Umbilical cord (tissue), 2 donors: ENCODE measurements at places on chromosomes 2 and 18.
A peak's percentile ranks its signal among the peaks of the same experiment; 100 is the strongest.

- DNase-seq: no peak
These were observed at the start of gene HOXD1 for GRCh38 chr2:176187899-176188773. Gene HOXD1 (plus strand): TSS chr2:176188668. CDS start chr2:176188802, 134 bp downstream.

DNA sequence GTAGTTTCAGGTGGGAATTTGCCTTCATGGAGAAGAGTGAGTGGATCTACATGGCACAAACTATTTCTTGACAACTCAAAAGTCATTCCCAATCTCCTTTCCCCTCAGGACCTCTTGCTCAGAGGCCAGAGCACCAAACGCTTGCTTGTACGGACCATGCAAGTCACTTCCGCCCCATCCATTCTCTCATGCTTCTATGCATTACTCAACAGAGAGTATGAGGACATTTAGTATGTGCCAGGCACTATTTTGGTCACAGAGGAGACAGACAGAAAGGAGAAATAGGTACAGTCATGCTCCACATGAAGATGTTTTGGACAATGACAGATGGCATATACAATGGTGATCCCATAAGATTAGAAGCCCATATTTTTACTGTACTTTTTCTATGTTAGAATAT is 117.5 kb downstream of the ACTR3 start:
- DNase-seq: no peak

- no peak for DNase-seq
These were observed 158.4 kb downstream of the BCL2 start for GRCh38 chr18:63161032-63161760.

- DNase-seq: no peak
These were observed 91.4 kb downstream of the LDLRAD4 start for GRCh38 chr18:13309748-13310670.

GRCh38 chr18:23596183-23596582 is 9.9 kb upstream of the NPC1 start:
- DNase-seq: no peak

GRCh38 chr2:118249531-118249930 is 161.3 kb downstream of the INSIG2 start:
- no peak for DNase-seq

DNA sequence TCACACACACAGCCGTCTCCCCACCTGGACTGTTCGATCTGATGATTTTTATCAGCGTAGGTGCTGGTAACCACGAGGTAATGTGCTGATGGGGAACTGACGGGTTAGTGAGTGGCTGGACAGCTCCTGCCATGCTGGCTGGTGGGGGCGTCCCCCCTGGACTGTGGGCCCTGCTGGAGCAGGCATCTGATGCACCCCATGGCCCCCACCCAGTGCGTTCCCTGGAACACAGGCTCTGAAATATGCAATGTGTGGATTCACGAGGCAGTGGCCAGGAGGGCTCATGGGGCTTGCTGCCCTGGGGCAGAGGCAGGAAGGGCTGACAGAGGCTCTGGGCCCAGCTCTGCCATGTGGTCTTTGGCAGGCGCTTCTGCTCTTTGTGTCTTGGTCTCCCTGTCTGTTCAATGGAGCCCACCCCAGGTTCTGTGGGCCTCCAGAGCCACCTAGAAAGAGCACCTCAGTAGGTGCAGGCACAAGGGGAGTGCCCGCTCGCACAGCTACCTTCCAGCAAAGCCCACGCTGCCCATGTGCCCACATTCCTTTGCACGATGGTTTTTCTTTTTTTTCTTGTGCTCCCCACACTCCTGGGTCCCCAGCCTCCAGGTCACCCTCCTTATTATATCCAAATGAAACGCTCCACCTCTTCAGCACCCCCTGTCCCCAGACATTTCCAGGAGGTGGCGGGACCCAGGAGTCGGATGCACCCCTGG is 10.3 kb upstream of the PXDN start:
- DNase-seq: no peak

DNA sequence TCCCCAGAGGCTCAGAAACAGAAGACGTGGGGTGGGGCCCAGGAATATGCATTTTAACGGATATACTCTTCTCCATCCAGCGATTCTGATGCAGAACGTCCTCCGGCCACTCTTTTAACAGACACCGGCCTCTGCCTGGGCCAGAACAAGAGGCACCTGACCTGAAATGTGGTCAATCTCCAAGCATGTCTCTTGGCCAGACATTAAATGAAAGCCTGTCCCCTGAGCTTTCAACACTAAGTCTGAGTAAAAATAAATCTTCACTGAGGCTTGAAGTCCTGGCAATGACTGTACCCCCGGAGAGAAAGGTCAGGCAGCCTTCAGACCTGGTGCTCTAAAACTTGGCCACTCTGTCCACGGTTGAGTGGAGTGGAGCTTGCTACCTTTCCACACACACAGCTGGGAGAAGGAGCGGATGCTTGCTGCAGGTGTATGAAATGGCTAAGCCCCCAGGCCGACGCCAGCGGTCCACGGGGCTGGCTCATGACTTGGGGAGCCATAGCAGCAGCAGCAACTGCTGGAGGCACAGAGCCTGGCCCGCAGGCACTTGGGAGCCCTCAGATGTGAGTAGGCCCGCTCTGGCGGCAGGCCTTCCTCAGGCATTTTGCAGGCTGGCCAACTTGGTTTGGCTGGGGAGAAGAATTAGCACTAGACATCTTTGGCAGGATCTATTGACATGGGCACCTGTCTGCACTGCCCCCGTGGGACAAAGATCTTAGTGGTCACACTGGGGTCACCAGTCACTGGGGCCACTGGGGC is 79.7 kb downstream of the TMEM17 start:
- no peak for DNase-seq

- no peak for DNase-seq
These were observed 7.5 kb upstream of the ZNF516 start for GRCh38 chr18:76502551-76502950.

GRCh38 chr2:232787806-232788205 is 11.4 kb upstream of the KCNJ13 start:
- DNase-seq: no peak

- DNase-seq: peak; percentile 15
These were observed 530 bp downstream of the GALNT1 start for GRCh38 chr18:35581898-35582641.

DNA sequence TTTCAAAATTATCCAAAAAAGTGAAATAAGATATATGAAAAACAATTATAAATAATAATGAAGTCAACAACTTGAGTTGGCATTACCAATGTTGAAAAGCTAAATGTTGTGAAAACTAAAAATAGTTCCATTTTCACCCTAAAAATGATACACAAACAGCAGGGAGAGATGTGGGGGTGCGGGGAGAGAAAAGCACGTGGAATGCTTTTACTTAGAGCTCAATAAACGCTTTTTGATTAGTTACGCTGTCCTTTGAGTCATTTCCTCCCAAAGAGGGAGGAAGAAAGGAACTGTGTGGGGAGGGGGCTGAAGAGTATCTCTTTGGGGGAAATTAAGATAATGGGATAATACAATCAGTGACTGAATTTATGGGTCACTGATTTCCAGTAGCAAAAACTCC is 29.2 kb downstream of the ZNF521 start:
- no peak for DNase-seq
